Stimulated activated CD4-positive, alpha-beta T cell treated with anti-CD3 and anti-CD28 coated beads, Interleukin-15, amount 100 ng/mL, for 48 hours (primary cell): ENCODE measurements at places on chromosomes 4 and X.

DNA sequence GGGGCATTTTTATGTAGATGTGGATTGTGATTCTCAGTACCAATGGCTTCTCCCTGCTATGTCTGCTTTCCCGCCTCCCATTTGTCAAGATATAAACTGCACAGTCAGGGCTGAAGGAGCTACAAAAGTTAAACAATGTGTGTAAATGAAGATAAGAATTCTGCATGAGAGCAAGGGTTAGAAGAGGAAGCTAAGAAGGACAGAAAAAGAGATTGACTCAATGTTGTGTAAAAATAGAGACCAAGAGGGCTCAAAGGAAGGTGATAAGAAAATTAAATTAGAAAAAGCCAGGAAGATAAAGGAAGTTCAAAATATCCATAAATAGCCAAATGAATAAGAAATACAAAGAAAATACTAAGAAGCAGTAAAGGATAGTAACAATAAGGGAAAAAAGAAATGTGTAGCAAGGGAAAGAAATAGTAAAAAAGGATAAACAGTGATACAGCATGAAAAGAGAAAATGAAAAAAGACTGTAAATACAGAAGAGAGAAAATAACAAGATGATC, 82.5 kb downstream of the AMELX start:
- DNase-seq: no peak

GRCh38 chr4:53959343-53960120, 104.9 kb downstream of the CHIC2 start:
- no peak for DNase-seq

- no peak for DNase-seq
Observed at GRCh38 chr4:88104902-88105610, 53.4 kb downstream of the ABCG2 start.

DNA sequence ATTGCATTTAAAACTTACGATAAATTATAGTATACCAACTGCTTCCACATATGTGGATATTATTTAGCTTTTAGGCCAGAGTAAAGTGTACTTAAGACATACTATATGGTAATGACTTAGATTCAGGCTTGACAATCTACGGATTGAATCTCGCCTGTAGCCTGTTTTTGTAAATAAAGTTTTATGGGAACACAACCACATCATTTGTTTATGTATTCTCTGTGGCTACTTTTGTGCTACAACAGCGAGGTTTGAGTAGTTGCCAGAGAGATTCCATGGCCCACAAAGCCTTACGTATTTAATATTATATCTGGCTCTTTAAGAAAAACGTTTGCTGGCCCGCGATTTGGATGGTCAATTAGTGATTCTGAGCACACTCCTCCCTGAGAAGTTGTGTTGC, 37.6 kb downstream of the HHIP start:
- DNase-seq: no peak

- no peak for DNase-seq
Observed at GRCh38 chrX:39721566-39722279, 376.0 kb downstream of the BCOR start.

GRCh38 chr4:8648816-8649630, 56.5 kb downstream of the CPZ start:
- DNase-seq: no peak

GRCh38 chrX:135544338-135544948, 24.0 kb downstream of the INTS6L start:
- no peak for DNase-seq

DNA sequence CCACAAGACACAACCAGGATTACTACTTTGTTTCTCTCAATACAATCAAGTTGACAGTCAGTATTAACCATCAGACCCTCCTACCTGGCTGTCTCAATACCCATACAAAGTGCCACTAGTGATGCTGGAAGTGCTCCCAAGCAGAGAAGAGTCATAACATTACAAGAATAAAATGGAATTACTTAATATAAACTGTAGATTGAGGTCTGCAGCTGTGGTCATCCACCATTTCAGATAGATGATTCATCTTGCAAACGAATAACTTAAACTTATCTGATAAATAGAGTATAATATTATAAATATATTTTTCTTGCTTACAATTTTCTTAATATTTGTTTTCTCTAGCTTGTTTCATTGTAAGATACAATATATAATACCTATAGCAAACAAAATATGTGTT, 1034.2 kb upstream of the PCDH10 start:
- no peak for DNase-seq

- no peak for DNase-seq
Observed at GRCh38 chrX:129678614-129679195, 23.9 kb upstream of the APLN start.

- no peak for DNase-seq
Observed at GRCh38 chrX:133477986-133478385, 62.7 kb upstream of the GPC4 start.

- DNase-seq: no peak
Observed at GRCh38 chr4:168531305-168531704, 34.5 kb downstream of the PALLD start.

DNA sequence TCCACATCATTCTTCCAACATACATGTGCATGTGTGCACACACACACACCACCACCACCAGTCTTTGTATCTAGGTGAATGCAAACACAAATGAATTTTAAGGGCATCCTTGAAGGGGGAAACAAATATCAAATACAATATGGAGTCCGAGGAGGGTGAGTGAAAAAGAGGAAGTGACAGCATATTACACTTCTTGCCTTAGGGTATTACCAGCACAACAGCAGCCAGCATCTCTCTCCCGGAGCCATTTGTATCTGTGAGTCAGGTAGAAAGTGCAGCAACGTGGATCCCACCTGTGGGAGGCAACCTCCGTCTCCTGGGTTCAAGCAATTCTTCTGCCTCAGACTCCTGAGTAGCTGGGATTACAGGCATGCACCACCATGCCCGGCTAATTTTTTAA, 483.2 kb downstream of the SMARCA1 start:
- no peak for DNase-seq

GRCh38 chr4:6047130-6047673, 29.0 kb upstream of the C4orf50 start:
- DNase-seq: no peak

DNA sequence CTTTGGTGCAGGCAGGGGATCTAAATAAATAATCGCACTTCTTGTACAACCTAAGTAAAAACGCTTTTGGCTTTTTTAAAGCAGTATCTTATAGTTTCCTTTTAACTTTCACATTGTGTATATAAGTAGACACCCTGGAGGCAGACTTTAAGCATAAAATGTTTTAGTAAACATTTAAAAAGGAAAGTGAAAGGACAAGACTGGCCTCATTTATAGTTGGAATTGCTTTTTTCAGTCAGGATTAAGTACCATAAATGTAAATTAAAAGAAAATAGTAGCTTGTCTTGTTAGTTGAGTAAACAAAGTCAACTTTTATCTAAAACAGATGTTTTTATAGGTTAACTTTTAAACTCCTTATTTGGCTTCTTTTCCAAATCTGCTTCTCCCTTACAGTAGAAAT, 39.7 kb downstream of the PTPN13 start:
- no peak for DNase-seq

DNA sequence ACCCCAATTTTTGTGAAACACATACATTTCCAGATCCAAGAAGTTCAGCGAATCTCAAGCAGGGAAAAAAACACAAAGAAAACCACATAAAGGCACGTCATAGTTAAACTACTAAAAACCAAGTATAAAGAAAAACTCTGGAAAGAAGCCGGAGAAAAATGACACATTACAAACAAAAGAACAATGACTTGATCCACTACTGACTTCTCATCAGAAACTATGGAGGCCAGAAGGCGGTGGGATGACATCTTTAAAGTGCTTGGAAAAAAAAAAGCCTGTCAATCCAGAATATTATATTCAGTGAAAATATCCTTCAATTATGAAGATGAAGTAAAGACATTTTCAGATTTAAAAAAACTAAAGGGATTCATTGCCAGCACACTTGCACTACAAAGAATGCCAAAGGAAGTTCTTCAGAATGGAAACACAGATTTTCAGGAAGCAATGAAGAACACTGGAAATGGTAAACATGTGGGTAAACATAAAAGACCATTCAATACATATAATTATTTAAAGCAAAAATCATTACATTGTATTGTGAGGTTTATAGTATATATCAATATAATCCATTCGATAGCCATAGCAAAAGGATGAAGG, 32.6 kb upstream of the PPP2R2C start:
- DNase-seq: no peak

DNA sequence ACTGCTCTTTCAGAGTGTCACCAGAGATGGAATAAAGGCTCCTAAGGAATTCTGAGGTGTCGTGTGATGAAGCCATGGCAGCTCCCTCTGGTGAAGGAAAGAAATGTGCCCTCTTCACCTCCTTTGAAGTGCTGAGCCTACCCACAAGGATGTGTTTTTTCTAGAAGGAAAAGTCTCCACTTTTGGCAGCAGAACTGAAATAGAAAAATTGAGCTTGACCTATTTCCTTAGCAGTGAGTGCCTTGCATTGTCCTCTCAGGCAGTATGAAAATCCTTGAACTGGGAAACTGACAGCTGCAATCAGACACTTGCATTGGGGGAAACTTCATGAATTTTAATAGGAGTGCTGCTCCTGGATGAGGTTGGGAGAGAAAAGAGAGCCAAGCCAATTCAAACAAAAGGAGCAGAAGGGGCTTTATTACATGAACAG, 95.2 kb downstream of the DCLK2 start:
- no peak for DNase-seq

DNA sequence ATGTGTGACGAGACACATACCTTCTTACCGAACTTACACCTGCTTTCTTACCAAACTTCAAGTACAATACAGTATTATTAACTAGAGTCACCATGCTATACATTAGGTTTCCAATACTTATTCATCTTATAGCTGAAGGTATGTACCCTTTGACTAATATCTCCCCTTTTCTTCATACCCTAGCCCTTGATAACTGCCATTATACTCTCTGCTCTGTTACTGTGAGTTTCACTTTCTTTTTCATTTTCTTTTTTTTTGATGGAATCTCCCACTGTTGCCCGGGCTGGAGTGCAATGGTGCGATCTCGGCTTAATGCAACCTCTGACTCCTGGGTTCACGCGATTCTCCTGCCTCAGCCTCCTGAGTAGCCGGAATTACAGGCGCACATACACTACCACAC, 3.4 kb upstream of the PNMA5 start:
- DNase-seq: no peak

DNA sequence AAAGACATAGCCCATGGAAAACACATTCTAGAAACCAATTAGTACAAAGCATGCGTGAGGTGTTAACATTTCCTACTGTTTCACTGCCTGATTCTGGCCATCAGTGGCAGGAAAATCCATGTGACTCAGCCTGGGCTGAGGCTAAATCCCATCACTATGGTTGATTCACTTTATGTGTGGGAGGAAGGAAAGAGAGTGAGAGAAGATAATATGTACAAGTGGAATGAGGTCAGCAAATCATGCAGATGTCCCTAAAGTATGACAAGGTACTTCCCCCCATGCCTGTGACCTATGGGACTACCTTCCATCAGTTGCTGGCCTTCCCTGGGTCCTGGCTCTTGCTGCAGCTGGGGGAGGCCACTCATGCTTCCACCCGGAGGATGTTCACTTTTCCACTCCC, 64.2 kb upstream of the MAP3K15 start:
- no peak for DNase-seq

GRCh38 chr4:163673848-163674697, 179.6 kb downstream of the TMA16 start:
- DNase-seq: no peak

- no peak for DNase-seq
Observed at GRCh38 chr4:174406383-174406782, 115.9 kb downstream of the HPGD start.

GRCh38 chr4:88527787-88528186, 4.2 kb upstream of the PYURF start:
- no peak for DNase-seq

DNA sequence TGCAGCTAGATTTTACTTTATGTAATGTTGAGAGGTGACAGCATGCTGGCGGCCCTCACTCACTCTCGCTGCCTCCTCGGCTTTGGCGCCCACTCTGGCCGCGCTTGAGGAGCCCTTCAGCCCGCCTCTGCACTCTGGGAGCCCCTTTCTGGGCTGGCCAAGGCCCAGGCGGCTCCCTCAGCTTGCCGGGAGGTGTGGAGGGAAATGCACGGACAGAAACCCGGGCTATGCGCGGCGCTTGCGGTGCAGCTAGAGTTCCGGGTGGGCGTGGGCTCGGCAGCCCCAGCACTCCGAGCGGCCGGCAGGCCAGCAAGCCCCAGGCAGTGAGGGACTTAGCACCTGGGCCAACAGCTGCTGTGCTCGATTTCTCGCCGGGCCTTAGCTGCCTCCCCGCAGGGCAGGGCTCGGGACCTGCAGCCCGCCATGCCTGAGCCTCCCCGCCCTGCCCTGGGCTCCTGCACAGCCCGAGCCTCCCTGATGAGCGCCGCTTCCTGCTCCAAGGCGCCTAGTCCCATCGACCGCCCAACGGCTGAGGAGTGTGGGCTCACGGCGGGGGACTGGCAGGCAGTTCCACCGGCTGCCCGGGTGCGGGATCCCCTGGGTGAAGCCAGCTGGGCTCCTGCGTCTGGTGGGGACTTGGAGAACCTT, 128.7 kb downstream of the GASK1B start:
- no peak for DNase-seq

DNA sequence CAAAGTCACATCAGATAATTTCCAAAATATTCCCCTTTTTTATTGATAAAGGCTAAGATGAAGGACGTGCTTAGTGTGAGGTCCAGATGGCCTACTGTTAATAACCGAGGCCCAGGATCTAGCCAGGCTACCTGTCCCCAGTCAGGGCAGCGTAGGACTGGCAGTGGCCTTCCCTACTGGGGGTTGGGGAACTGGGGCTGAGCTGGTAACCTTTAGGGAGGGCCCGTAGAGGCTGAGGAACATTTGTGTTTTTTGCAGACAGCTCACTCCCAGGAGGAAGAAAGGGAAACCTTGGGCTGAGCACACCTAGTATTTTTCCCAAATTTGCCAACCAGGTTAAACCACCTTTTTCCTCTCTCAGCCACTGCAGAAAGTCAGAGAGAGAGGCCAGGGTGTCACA, 59.1 kb downstream of the KLF3 start:
- DNase-seq: no peak

DNA sequence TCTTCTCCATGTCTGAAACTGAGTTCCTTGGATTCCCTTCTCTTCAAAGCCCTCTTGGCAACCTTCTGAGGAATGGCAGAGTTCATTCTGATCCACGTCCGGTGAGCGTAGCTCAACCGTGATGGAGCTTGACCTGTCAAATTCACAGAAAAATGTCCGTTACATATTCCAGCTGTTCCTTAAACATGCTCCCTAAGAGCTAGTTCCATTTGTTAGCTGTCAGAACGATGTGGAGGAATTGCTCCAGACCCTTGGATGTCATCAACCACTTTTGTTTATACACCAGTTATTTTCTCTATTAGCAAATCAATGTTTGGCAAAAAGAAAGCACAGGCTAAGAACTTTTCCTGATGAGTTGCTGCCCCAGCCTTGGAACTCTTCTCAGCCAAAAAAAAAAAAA, 50.1 kb downstream of the NHS start:
- DNase-seq: no peak

DNA sequence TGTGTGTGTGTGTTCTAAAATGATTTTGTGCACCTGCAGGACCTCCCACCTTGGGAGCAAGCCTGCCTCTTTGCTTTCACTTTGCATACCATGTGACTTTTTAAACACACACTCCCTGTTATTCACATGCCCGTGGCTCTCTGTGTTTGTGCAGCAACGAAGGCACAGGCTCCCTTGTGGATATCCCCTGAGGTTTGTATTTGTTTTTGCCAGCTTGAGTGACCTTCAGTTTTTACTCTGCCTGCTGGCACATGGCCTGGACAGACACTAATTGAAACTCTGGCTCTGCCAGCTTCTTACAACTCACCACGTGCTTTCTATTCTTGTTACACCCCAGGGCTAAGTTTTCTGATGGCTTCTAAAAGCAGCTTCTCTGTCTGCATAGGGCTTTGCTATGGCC, 885.8 kb downstream of the SH3BGRL start:
- no peak for DNase-seq
